ENCODE measurements at places on chromosomes 6 and 20.

DNA sequence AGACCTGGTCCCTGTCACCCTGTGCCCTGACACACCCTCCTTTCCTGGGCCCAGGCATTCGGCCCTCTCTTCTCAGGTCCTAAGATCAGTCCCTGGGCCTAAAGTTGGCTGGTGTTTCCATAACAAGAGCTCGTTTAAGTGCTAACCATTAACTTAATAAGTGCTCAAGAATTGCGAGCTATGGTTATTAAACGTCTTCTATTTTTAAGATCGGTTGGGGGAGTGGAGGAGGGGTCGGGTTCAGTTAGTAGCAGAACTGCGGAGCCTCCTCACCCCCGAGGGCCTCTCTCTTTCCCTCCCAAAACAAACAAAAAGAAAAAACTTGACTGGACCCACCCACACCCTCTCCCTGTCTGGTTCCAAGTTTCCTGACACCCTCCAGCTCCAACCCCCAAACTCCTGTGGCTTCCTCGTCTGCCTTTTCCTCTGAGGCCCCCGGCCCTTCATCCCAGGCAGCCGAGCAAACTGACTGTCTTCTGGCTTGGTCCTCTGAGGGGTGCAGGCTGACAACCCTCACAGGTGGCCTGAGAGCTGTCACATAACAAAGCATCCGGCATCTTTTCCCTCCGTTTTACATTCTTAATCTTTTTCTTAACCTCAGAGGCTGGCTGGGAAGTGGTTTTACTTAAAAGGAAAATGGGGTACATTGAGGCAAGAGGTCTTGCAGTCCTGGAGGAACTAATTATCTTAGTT, 2.0 kb downstream of the STK35 start:
- DNase-seq, result no peak

- no peak for DNase-seq
These were observed 9.7 kb upstream of the IBTK start for GRCh38 chr6:82257088-82257774.

- no peak for DNase-seq
These were observed 338 bp downstream of the UTRN start for GRCh38 chr6:144285548-144285797.

DNA sequence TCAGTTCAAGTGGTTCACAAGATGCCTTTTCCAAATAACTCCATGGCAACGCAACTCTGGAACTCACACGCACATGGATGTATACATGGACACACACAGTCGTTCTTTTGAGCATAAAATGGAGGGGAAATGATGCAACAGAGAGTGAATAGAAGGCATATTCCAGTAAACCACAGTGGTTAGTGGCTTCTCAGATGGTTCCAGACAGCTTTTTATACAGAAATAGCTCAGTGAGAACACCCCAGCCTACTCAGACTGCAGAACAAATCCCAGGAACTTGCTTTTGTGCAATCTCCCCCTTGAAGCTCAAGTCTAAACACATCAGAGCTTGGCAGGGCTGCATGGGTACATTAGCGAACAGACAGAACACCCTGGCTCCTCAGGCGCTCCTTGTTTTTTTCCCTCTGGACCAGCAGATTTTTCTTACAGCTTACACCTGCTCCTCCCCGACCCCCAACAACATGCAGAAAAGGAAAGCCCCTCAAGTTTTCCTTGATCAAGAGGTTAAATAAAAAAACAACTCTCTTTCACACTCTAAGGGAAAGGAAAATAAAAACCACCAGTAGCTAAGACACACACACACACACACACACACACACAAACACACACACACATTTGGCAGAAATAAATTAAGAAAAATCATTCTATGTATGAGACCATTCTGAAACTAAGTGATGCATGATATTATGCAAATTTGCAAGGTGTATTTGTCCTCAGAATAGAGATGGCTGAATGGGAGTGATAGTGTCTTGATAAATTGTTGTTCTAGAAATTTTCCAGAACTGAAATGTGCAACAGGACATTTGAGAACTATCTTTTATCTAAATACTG, 51.2 kb upstream of the RANBP9 start:
- no peak for DNase-seq

DNA sequence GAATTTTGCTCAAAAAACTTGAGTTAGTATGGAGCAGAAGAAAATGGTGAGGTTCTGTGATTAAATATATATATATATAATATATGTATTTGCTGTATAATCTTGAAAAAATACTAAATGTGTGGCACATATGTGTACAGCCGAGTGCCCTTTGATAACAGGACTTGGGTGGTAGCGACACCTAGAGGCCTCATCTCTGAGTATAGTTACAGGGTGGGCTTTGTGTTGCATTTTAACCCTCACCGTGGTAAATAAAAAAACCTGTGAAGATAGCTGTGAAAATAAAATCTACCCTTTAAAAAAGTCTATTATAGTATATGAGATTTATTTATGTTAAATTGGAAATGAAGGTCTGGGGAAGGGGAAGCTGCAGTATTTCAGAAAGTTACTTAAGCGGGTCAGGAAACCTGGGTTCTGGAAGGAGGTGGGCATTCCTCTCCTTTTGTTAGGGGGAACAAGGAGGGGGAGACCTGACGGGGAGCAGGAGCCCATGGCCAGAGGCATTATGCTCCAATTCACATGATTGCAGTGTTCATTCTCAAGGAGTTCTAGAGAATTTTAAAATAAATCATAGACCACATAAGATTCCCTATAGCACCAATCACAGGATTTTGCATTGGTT, 82.7 kb downstream of the SH3BGRL2 start:
- DNase-seq, result no peak

DNA sequence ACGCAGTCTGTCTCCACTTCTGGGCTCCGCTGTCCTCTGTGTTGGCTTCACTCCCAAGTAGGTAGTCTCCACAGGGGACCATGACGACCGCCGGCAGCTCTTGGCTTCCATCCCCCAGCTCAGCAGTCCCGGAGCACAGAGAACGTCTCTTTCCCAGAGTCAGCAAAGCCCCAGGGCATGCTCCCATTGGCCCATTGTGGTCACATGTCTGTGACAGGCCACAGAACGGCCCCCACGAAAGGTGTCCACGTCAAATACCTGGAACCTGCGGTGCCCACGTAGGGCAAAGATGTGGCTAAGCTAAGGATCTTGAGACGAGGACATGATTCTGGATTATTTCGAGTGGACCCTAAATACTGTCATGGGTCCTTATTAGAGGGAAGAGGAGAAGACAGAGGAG, 438.4 kb upstream of the SULF2 start:
- no peak for DNase-seq

- DNase-seq, result no peak
These were observed 118.8 kb downstream of the PSMB1 start for GRCh38 chr6:170434117-170434820.

- no peak for DNase-seq
These were observed 92.6 kb upstream of the AGPAT4 start for GRCh38 chr6:161366301-161366923.

GRCh38 chr6:158018851-158019361, 37.2 kb downstream of the SYNJ2 start:
- no peak for DNase-seq

- no peak for DNase-seq
These were observed 167.1 kb upstream of the SLC24A3 start for GRCh38 chr20:19045371-19045770.

DNA sequence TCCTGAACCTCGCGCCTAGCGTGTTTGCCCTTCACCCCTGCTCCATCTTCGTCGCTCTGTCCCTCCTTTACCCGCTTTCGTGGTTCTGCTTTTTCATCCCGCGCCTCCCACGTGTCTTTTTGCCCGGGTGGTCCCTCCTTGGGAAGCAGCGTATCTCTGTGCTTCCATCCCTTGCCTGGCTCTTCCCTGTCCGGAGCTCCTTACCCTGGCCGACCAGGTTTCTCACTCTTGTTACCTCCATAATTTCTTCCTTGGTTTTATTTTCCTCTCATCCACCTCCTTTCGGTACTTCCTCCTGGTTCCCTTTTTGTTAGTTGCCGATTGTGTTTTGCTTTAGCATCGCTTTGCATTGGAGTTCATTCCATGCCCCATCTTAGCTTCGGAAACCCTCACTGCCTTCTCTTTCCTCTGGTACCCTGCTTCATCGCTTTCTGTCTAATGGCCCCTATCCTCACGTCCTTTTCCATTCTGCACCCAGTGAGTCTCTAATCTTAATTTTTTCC, 735 bp downstream of the FAM135A start:
- DNase-seq, result peak; percentile 15

GRCh38 chr6:6678185-6678671, 89.7 kb downstream of the LY86 start:
- DNase-seq, result no peak
